Natural killer cell (primary cell): ENCODE measurements at places on chromosomes 13 and 19.

DNA sequence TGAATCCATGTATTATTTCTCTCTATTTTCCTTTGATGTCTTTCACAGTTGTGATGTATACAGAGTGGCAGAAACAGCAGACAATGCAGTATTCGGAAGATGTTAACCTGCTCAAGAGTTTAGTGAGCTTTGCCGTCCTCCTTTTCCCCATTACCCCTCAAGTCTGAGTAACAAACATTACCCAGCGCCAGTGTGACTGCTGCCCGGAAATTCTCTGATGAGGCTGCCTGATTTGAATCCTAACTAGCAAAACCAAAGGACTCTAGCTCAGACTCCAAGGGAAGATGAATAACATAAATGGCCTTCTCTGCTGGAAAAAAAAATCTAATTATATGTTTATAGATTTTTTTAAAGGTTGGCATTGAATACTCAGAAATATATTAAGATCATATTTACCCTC is 247.3 kb upstream of the SOX21 start:
- no peak for DNase-seq

DNA sequence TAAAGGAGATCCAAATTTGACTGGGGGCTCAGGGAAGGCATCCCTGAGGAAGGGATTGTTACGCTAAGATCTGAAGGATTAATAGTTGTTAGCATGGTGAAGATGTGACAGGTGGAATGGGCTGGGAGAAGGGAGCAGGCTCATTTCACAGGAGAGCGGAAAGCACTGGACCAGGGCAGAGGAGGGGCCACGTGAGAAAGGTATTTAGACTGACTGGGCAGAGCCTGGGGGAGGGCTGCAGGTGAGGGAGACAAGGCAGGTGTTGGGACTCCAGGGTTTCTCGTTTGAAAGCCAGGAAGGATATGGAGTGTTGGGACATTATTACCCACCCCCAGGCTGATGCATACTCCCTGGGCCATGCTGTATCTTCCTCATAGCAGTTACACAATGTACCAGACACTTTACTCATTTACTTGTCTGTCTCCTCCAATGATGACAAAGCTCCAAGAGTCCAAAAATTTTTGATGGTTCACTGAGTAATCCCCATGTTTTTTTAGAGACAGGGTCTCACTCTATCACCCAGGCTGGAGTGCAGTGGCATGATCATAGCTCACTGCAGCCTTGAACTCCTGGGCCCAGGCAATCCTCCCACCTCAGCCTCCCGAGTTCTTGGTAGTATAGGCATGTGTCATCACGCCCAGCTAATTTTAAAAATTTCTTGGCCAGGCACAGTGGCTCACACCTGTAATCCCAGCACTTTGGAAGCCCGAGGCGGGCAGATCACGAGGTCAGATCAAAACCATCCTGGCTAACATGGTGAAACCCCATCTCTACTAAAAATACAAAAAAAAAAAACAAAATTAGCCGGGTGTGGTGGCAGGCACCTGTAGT is 2.3 kb downstream of the TRAPPC6A start:
- no peak for DNase-seq

GRCh38 chr13:50220938-50221337 is 205.7 kb downstream of the KCNRG start:
- DNase-seq = no peak

DNA sequence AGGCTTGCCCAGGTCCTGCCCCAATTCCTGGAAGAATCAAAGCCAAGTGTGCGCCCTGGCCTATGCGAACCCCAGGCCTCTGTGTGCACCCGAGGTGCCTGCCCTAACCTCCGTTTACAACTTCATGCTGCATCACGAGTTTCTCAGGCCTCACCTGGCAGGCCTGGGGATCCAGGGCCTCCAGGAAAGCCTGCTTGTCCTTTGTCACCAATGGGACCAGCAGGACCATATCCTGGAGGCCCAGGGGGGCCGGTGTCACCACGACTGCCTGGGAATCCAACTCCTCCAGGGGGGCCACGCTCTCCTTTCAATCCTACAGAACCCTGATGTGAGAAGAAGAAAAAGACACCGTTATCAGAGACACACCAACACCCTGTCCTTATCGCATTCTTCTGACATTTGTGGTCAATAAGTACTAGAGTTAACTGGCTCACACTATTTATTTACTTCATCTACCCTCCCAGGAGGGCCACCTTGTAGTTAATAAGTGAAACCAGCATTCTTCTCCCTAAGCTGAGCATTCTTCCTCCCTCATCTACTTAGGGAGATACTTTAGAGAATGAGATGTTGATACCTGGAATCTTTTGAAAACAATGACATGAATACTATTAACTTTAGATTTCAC is 120.6 kb downstream of the COL4A1 start:
- DNase-seq = no peak

DNA sequence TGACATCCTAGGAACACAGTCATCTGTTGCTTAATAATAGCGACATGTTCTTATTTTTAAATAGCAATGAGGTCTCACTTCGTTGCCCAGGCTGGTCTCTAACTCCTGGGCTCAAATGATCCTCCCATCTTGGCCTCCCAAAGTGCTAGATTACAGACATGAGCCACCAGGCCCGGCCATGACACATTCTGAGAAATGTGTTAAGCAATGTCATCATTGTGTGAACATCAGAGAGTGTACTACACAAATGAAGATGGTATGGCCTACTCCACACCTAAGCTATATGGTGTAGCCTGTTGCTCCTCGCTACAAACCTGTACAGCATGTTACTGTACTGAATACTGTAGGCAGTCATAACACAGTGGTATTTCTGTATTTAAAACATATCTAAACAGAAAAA is 24.6 kb upstream of the GARRE1 start:
- no peak for DNase-seq

DNA sequence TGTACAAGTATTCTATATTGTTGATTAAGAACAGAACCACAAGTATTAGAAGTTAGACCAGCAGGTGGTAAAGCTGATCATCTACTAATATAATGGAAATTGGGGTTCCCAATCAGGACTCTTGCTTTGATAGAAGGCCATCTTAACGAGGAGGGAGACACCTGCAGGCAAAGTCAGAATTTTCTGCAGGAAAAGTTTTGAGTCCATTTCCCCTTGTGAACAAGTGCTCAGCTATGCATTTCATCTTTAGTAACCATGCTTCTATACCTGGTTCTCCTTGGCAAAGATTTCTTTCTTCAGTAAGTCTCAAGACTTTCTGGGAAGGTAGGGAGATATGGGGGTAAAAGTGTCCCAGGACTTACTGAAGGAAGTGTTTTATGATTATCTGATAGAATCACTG is 36.1 kb upstream of the USPL1 start:
- DNase-seq = no peak

- no peak for DNase-seq
Measured at GRCh38 chr19:21323000-21323399, 6.2 kb downstream of the ZNF708 start.

GRCh38 chr13:73222627-73223305 is 164.0 kb downstream of the KLF5 start:
- no peak for DNase-seq

- no peak for DNase-seq
Measured at GRCh38 chr19:28509079-28509895, 703.7 kb downstream of the UQCRFS1 start.

- no peak for DNase-seq
Measured at GRCh38 chr13:44014501-44014900, 134.8 kb downstream of the LACC1 start.

DNA sequence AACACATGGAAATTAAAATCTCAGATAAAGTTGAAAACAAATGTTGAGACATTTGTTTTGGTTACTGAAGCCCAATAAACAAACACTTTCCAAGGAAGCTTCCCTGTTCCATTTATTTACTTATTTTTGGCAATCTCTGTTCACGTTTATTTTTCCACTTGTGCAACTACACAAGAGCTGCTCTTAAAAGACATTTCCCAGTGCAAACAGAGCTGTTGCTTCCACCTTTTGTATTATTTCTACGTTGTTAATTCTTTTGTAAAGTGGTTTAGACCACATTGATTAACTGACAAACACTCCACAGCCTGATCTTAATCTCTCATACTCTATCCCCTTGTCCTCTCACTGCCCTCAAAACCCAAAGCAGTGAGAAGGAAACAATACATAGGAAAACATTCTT is 757.6 kb downstream of the LIG4 start:
- no peak for DNase-seq

- no peak for DNase-seq
Measured at GRCh38 chr13:43368003-43368402, 344.6 kb downstream of the DNAJC15 start.

DNA sequence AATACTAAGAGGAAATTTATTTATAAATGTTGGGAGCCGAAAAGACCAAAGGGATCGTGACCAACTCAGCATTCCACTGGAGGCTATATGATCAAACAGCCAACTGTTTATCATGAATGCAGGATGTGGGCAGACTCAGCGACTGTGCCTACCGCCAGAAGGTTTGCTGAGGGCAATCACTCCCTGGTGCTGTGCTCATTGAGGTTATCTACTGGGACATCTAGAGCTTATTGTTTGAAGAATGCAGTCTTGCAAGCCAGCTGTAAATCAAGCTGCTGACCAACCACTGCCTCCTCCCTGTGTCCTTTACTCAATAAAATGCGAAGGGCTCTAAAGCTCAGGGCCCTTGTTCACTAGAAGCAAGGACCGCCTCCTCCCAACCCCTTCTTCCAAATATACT is 8.5 kb upstream of the XPO4 start:
- no peak for DNase-seq
